CD4-positive, alpha-beta T cell treated with Interleukin-2 at 100 ng/mL for 4 hours (primary cell): ENCODE measurements at places on chromosomes 4 and X.

- DNase-seq, result peak; percentile 50
Observed at GRCh38 chr4:47668810-47669408, 169.0 kb downstream of the CORIN start.

- DNase-seq, result peak; percentile 67
Observed at GRCh38 chr4:163544407-163545038, 50.0 kb downstream of the TMA16 start.

DNA sequence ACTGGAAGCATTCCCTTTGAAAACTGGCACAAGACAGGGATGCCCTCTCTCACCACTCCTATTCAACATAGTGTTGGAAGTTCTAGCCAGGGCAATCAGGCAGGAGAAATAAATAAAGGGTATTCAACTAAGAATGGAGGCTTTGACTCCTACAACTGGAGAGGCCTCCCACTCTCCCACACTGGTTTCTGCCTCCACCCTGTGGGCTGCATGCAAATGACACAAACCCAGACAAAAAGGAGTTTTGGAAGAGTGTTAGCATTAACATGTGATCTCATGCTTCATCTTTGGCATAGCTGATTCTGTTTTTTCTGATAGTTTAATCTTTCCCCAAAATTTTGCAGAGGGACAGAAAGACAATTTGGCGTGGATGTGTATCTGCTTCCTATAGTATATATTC, 80.8 kb upstream of the IQCM start:
- no peak for DNase-seq

DNA sequence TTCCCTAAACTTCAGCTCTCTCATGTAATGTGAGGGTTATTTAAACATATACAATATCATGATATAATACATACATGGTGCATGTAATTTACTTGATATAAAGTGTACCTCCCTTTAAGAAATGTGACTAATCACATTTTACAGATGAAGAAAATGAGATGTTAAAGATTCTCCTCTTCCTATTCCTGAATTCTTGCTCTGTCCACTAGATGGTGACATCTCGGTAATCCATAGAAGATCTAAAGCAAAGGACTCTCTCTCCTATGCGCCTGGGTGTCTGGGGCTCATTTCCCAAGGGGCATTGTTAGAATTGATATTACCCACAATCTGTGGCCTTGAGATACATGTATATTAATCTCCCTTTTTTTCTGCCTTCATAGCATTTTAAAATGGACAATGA, 804.9 kb downstream of the RAB28 start:
- no peak for DNase-seq

DNA sequence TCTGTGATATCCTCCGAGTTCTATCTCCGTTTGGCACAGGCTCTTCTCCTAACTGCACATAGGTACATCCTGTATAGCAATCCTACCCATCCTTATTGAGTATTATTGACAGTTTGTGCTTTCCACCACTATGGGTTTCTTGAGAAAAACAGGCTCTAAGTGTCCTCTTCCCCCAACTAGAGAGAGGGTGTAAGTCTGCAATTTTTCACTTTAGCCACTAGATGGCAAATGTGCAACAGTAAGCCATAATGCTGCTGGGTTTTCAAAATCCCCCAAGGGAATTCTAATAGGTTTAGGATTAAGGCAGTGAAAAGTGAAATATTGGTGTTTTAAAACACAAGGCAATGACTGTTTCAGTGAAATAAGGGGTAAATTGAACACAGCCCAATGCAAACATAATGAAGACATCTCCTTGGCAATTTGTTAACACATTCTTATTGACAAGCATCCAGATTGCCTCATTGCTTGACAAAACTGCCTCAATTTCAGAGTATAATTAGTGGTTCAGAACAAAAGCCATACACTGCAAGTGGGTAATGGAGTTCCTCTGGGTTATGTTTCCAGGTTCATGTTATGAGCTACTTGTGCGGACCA, 239.0 kb upstream of the HTR2C start:
- DNase-seq, result no peak

DNA sequence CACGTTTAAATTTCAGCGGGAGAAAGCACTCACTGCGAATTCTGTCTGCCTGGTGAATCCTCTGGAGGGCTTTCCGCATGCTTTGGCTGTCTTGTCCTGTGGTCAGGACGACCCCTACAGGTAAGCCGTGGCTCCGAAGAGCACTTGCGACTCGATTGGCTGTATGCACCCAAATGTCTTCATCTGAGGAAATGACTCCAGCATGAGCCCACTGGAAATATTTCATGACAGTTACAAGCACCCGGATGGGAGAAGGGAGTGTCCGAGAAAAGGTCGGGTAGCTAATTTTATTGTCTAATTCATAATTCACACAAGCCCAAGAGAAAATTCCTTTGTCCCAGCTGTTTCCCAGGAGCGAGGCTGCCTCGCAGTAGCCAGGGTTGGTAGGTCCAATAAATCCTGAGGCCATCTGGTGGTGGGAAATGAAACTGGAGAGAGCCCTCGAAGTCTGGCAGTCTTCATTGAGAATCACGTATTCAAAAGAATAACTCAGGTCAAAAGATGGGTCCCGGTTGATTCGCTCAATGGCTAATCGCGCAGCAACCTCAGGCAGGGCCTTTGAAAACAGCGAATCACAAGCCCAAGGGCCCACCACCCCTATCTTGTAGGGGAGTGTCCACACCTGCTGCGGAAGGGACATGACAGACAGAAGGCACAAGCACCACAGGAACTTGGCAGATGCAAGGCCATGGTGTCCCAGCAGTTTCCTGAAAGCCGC, 6.6 kb downstream of the GUCY2F start:
- DNase-seq, result no peak

- DNase-seq, result no peak
Observed at GRCh38 chr4:85787133-85787532, 312.2 kb downstream of the ARHGAP24 start.

DNA sequence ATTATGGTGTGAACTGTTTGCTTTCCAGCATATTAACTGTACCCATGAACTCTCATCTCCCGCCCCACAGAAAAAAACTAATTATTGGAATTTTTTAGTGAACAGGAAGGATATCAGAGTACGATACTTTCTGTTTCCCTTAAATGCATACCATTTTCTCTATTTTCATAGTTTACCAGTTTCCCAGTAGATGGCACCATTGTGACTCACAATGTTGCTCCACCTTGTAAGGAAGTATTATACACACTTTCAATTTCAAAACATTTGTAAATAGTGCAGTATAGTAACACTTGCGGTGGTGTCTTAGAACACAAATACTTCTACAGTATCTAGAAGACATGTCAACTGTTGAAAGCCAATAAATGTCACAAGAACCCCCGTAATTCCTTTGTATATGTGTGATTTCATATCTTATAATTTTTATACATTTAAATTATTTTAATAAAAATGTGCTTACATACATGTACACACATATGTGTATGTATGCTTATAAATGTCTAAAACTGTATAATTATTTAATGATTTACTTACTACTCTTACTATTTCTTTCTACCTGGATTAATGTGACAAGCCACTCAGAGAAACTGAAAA, 167.3 kb downstream of the SLIT2 start:
- DNase-seq, result peak; percentile 50

- DNase-seq, result no peak
Observed at GRCh38 chrX:46308110-46308509, 237.1 kb downstream of the ZNF674 start.

DNA sequence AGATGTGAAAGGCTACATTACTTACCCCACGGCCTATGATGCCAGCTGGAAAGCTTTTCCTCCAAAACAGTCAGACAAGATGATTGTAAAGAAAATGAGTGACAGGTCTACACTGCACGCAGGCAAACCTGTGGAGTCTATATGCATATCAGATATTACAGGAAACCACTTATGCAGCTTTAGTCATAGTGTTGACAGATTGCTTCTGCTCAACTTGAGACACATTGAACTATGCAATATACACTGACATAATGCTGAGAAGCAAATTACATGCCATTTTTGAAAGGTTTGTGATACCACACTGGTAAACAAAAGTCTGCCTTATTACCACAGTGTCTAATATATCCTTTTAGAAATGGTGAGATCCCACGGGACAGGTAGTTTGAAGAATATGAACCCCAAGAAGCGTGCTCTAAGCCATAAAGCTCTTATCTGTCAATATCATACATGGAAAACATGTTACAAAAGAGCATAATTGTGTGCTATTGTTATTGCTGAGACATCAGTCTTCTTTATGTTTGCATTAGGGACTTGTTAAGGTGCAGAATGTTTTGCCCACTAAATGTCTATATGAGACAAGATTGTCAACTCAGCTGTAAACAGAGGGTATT, 1835.8 kb upstream of the TENM3 start:
- DNase-seq, result no peak

GRCh38 chr4:186657764-186658163, 65.9 kb downstream of the FAT1 start:
- DNase-seq, result no peak

GRCh38 chr4:169377367-169377766, 106.6 kb upstream of the SH3RF1 start:
- no peak for DNase-seq

- DNase-seq, result no peak
Observed at GRCh38 chrX:110136136-110136535, 133.2 kb downstream of the TMEM164 start.

GRCh38 chr4:70000711-70001110, 4.9 kb downstream of the STATH start:
- DNase-seq, result no peak

GRCh38 chrX:122626871-122627270, 557.2 kb upstream of the GRIA3 start:
- no peak for DNase-seq

GRCh38 chrX:123590842-123591486, 141.9 kb downstream of the THOC2 start:
- DNase-seq, result no peak

GRCh38 chr4:16524911-16525554, 298.8 kb upstream of the TAPT1 start:
- DNase-seq, result no peak

DNA sequence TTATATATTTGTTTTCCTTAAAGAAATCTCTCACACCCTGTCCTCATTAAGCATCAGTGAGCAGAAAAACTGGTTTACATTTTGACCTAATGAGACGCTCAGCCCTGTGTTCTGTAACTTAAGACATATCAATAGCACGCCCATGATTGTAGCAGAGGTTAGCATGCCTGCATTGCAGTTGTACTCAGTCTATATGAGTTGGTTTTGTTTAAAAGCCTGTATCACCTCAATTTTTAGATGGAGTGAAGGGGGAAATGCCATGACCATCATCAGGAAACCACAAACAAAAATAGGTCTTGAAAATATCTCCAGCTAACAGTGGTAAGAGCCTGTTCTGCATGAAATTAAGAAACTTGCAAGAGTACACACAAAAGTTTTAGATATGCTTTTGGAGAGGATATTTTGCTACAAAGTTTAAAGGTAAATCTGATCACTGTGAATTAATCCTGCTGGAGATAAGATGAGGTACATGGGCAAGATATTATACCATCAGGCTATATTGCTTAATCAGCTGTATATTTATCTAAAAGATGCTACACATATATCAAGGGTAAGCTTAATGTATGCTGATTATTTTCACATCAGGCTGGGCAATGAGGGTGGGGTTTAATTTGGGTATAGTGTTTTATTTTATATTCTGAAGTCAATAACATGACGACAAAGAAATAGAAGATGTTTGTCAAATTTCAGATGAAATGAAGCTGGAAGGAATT, 13.1 kb upstream of the COQ2 start:
- peak; percentile 16 for DNase-seq

- DNase-seq, result no peak
Observed at GRCh38 chr4:41746025-41746439, 2.5 kb downstream of the PHOX2B start.

- DNase-seq, result no peak
Observed at GRCh38 chr4:136495851-136496250, 1036.4 kb downstream of the PCDH18 start.

- no peak for DNase-seq
Observed at GRCh38 chr4:184401397-184402171, 72.8 kb downstream of the IRF2 start.
